NCI-H2227 treated with DMSO at 0.1 percent for 48 hours (cell line): ENCODE measurements at places on chromosomes 2 and 18.

DNA sequence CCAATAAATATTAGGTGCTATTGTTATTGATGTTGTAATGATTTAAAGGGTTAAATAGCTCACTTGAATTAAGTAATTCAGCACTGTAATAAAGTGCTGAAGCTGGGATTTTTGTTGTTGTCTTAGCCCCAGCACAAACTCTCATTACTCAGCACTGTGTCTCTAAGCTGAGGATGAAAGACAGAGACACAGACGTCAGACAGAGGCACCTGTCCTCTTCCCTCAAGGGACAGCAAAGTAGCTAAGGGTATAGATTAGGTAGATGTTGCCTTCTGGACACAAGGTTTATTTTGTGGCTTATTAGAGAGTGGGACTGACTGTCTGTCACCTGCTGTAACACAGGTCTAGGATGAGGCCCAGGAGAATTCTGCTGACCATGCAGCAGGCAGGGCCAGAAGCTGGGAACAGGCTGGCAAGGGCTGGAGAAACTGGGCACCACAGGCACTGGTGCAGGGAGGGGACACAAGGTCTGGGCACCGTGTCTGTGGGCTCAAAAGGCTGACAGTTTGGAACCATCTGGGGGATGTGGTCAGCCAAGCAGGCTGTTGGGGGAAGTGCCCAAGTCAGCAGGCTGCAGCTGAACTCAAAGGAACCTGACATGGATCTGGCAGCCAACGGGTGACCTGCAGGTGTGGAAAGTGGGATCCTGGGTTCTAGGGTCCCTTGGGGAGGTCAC, 20.0 kb upstream of the PTPN4 start:
- no peak for DNase-seq

GRCh38 chr2:124542932-124543640, 518.0 kb downstream of the CNTNAP5 start:
- no peak for DNase-seq

GRCh38 chr2:64274399-64275173, 130.4 kb upstream of the PELI1 start:
- DNase-seq = no peak

DNA sequence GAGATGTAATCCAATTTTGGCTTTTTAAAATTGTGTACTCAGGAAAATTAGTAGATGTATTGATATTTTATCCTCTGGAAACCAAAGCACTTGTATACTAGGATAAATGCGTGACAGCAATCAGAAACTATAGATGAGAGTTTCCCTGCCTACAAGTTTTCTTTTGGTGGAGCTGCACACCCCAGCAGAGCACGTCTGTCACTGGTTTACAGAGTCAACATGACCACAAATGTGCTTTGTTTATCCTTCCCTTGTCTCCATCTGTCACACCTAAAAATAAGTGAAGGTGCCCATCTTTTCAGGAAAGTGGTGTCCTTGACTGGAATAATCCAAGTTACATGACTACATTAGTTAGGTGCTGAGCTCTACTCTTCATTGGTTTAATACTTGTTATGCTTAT, 210.4 kb upstream of the DSEL start:
- DNase-seq = no peak

GRCh38 chr2:167988296-167988695, 259.1 kb downstream of the STK39 start:
- no peak for DNase-seq

DNA sequence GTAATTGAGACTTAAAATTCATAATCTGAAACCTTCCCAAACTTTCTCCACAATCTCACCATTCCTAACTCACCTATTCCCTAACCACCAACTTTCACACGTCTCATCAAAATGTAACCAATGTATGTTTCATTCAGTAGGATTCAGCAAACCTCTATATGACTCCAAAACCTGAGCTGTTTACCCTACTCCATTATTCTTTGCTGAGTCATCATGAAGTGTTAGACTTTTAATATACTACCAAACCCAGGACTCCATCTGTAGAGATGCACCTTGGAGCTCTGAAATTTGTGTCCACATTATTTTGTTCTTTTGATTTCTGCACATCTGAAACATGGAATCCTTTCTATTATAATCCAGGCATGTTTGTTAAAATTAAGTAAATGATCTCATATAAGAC, 727.0 kb upstream of the PIK3C3 start:
- no peak for DNase-seq
